ENCODE measurements at places on chromosomes 3 and 15. TPM values are rescaled to one million over a fixed set of nuclear protein-coding genes. Genes with fewer than 3 reads are reported as not detected.

GRCh38 chr3:183734750-183735494 is 37.3 kb downstream of the YEATS2 start:
- DNase-seq, result no peak

GRCh38 chr3:45608885-45609284 is 14.3 kb downstream of the LIMD1 start:
- DNase-seq, result no peak

DNA sequence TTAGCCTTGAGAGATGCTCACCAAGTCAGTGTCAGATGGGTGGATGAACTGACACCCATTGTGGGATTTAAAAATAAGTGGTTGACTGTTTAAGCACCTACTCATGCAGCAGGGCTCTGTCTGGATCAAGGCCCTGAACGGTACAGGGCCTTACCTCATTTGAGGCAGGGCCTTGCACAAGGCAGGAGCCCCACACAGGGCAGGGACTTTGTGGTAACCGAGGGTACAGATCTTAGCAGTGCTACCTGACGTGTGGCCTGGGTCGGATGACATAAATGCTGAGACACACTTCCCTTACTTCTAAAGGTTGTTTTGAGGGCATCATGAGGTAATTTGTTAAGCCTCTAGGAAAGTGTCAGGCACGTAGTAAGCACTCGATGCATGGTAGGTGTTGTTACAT is 59.5 kb upstream of the PLXNA1 start:
- DNase-seq, result no peak

DNA sequence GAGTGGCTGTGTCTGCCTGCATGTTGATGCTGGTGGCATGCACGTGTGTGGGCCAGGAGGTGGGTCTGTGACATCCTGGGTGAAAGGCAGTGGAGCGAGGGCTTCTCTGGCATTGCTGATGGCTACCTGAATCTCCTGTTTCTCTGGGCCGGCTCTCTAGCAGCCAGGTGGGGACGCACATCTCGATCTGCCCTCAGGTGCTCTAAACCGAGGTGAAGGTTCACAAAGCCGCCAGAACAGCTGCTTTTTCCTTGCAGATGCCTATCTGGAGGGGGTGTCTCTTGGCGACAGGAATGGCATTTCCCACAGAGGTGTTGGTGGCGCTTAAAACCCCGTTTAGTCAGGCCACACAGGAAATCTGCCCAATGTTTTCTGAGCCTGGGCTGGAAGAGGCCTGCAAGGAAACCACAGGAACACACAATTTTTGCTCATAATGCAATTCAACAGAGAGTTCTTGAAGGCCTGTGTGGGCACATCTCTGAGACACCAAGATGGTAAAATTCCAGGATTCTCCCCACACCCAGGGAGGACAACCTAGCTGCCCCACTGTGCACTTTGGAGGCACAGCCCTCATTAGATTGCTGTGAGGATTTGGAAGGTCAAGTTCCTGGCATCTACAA is 11.9 kb downstream of the TMEM158 start:
- DNase-seq, result no peak

- DNase-seq, result no peak
Measured at GRCh38 chr15:101255051-101255395, 3.2 kb upstream of the CHSY1 start.

DNA sequence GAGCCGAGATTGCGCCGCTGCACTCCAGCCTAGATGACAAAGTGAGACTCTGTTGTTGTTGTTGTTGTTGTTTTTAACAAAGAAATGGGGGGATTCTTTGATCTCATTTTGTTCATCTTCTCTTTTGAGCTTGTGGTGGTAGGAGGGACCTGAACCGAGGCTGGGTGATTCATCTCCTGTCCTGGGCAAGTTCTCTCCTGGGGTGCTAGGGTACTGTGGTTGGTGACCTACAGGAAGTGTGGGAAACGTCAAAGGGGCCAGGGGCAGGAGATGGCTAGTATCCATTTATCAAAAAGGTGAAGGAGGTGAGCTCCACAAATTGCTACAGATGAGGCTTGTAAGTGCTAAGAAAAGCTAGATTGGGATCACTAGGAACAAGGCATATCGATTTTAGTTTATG is 14.3 kb downstream of the PPCDC start:
- DNase-seq, result no peak

GRCh38 chr3:23241256-23241655 is 38.1 kb downstream of the UBE2E2 start:
- DNase-seq, result no peak

ARPP19 gene
- 201 TPM for total RNA-seq

GRCh38 chr3:72077473-72078259 is 292.7 kb upstream of the PROK2 start:
- DNase-seq, result no peak

Measured in mucosa of descending colon (tissue), 3 donors.